Activated CD8-positive, alpha-beta memory T cell treated with anti-CD3 and anti-CD28 coated beads, Interleukin-2, amount 10 ng/mL, durations not matched to agents 7 days and 5 days (primary cell): ENCODE measurements at places on chromosomes 2 and 18.

GRCh38 chr2:206260188-206261012, 14.1 kb upstream of the ZDBF2 start:
- no peak overlapping the region for H3K27ac ChIP-seq
- no peak overlapping the region for H3K4me3 ChIP-seq
- H3K27me3 ChIP-seq, result peaks cover 77% of the 10 kb centered on the region
- H3K4me1 ChIP-seq, result peaks cover 4% of the 10 kb centered on the region
- no peak for DNase-seq

GRCh38 chr2:3485166-3485565, 34.2 kb downstream of the ADI1 start:
- no peak overlapping the region for H3K4me3 ChIP-seq
- H3K36me3 ChIP-seq, result no peaks in the 10 kb centered on the region

- no peaks in the 10 kb centered on the region for H3K4me1 ChIP-seq
- H3K27me3 ChIP-seq, result no peaks in the 10 kb centered on the region
Observed at GRCh38 chr2:15149063-15149462, 412.1 kb downstream of the NBAS start.

GRCh38 chr2:237859533-237860272, at the start of gene RAMP1:
RAMP1 (plus strand) TSS chr2:237859623; CDS start chr2:237859676, 53 bp downstream.
- H3K27ac ChIP-seq, result no peak within 1 kb of the TSS
- no peaks in the 10 kb centered on the region for H3K36me3 ChIP-seq
- DNase-seq, result no peak
- H3K4me3 ChIP-seq, result no peak within 1 kb of the TSS
- H3K27me3 ChIP-seq, result peaks cover 64% of the 10 kb centered on the region

GRCh38 chr2:207409517-207409916, 120.2 kb upstream of the CREB1 start:
- peaks cover 5% of the 10 kb centered on the region for H3K27me3 ChIP-seq
- H3K4me1 ChIP-seq, result peaks cover 6% of the 10 kb centered on the region
- no peak overlapping the region for H3K4me3 ChIP-seq
- DNase-seq, result no peak

DNA sequence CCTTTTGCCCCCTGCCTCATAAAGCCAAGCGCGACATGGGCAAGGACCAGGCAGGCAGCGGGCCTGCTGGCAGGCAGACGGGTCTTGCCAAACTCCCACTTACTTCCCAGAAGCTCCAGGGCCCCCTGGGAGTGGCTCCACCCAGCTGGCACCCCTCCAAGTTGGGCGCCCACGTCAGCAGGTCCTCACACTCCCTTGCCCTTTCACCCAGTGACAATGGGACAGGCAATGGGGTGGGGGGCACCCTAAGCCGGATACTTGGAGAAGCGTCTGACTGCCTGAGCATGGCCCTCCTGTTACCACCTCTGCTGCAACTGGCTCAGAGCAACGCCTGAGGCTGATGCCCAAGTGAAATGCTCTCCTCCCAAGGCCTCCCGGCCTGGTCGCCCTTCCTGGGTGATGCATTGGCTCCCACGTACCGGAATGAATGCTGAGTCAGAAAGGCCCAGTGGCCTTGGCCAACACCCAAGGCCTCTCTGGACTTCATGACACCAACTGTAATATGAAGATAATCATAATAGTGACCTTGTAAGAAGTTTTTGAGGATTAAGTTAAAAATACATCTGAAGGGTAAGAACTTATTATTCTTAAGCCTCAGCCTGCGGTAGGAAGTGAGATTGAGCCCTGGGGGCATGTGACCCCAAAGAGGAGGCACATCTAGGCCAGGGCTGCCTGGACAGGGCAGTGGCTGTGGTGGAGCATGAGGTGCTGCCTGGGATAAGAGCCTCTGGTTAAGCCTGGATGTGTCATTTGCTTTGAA, 31.6 kb downstream of the KCNK3 start:
- H3K4me1 ChIP-seq, result no peaks in the 10 kb centered on the region
- H3K27ac ChIP-seq, result no peak overlapping the region
- H3K36me3 ChIP-seq, result no peaks in the 10 kb centered on the region
- no peak overlapping the region for H3K4me3 ChIP-seq

- H3K4me3 ChIP-seq, result no peak overlapping the region
- no peaks in the 10 kb centered on the region for H3K4me1 ChIP-seq
- no peaks in the 10 kb centered on the region for H3K36me3 ChIP-seq
Observed at GRCh38 chr2:158034198-158034866, 67.3 kb upstream of the UPP2 start.

GRCh38 chr18:63440881-63441280, 18.6 kb upstream of the VPS4B start:
- no peaks in the 10 kb centered on the region for H3K36me3 ChIP-seq
- H3K27me3 ChIP-seq, result peaks cover 33% of the 10 kb centered on the region
- H3K27ac ChIP-seq, result no peak overlapping the region
- H3K4me1 ChIP-seq, result peaks cover 4% of the 10 kb centered on the region

GRCh38 chr2:202104286-202104870, 31.3 kb downstream of the KIAA2012 start:
- no peaks in the 10 kb centered on the region for H3K36me3 ChIP-seq
- no peak overlapping the region for H3K27ac ChIP-seq
- no peak overlapping the region for H3K4me3 ChIP-seq
- no peaks in the 10 kb centered on the region for H3K4me1 ChIP-seq

DNA sequence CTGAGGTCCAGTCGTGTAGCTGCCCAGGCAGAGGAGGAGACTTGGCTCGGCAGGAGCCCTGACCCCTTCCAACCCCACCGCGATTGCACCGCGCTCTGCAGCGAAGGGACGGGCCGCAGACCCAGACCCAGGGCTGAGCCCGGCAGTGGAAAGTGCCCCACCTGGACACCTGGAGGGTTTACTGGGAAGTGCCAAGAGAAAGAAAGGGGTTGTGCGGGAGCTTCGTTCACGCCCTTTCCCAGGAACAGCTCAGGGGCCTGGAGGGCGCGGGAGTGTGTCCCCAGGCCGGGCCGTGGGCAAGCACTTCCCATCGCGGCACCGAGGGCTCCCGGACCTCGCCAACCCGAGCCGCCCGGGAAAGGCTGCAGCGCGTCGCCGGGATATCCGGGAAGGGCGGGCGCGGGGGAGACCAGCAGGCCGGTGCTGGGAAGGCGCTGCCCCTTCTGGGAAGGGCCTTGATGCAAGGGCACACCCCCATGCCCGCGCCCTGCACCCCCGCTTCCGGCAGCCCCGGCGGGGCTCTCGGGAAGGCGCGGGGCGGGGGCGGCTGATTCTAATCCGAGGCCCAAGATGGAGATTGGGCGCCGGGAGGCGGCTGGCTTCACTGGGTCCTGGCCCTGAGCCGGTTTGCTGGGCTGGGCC, 36.1 kb upstream of the MRPL33 start:
- peak overlapping the region; percentile 37 for H3K4me3 ChIP-seq
- DNase-seq, result peak; percentile 64
- H3K27me3 ChIP-seq, result no peaks in the 10 kb centered on the region
- H3K27ac ChIP-seq, result no peak overlapping the region
- H3K36me3 ChIP-seq, result peaks cover 2% of the 10 kb centered on the region

- no peak for DNase-seq
- H3K4me3 ChIP-seq, result no peak overlapping the region
- peaks cover 14% of the 10 kb centered on the region for H3K36me3 ChIP-seq
- no peak overlapping the region for H3K27ac ChIP-seq
Observed at GRCh38 chr2:7919510-7919909, 762.3 kb upstream of the ID2 start.

DNA sequence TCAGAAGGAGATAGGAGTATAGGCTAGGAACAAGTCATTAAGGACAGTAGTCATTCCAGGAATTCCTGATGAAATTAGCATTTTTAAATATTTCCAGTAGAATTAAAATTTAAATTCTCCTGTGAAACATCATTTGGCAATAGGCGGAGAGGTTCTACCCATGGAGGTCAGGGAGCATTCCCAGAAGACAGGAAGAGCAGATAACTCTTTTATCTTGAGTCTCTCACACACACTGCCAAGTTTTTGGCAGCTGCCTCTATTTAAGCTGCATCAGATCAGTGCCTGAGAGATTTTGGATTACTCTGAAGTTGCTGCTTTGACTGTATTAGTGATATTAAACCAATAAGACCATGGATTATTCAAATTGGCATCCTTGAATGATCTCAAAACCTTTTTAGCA, 714.7 kb downstream of the EPHA4 start:
- no peaks in the 10 kb centered on the region for H3K4me1 ChIP-seq
- no peak for DNase-seq
- H3K36me3 ChIP-seq, result no peaks in the 10 kb centered on the region
- H3K4me3 ChIP-seq, result no peak overlapping the region
- H3K27ac ChIP-seq, result no peak overlapping the region

GRCh38 chr2:10083046-10083445, 2.8 kb upstream of the CYS1 start:
- peaks cover 80% of the 10 kb centered on the region for H3K27me3 ChIP-seq
- DNase-seq, result no peak
- H3K27ac ChIP-seq, result no peak overlapping the region
- H3K4me1 ChIP-seq, result peaks cover 11% of the 10 kb centered on the region
- no peak overlapping the region for H3K4me3 ChIP-seq

- H3K27ac ChIP-seq, result no peak overlapping the region
- H3K36me3 ChIP-seq, result no peaks in the 10 kb centered on the region
- no peak for DNase-seq
- no peak overlapping the region for H3K4me3 ChIP-seq
- H3K27me3 ChIP-seq, result peaks cover 21% of the 10 kb centered on the region
- no peaks in the 10 kb centered on the region for H3K4me1 ChIP-seq
Observed at GRCh38 chr2:207787017-207787416, 17.3 kb upstream of the FZD5 start.

DNA sequence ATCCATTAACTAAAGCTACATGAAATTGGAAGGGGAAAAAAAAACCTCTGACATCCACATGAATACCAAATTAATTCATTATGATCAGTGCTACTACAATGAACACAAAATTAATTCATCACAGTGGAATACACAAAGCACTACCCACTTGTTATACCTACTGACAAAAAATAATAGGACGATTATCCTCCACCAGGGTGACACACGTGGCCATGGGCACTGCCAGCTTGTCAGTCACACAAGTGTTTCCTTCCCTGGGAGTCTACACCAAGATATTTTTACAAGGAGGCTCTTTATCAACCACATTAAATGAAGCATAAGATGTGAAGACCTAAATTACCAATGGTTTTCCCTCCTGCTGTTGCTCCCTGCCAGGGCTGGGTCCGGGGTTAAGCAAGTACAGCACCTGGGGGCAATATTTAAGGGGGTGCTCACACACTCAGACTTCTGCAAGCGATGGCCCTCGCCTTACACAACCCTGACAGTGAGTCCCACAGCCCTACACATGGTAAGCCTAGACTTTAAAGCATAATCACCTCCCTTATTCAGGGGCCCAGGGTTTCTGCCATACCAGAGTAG, 90.1 kb downstream of the TCF4 start:
- H3K4me3 ChIP-seq, result no peak overlapping the region
- H3K27me3 ChIP-seq, result peaks cover 6% of the 10 kb centered on the region
- no peak for DNase-seq
- H3K27ac ChIP-seq, result no peak overlapping the region
- no peaks in the 10 kb centered on the region for H3K4me1 ChIP-seq
- H3K36me3 ChIP-seq, result no peaks in the 10 kb centered on the region

- H3K27me3 ChIP-seq, result no peaks in the 10 kb centered on the region
- peaks cover 4% of the 10 kb centered on the region for H3K4me1 ChIP-seq
- H3K27ac ChIP-seq, result no peak overlapping the region
- H3K36me3 ChIP-seq, result peaks cover 36% of the 10 kb centered on the region
- H3K4me3 ChIP-seq, result no peak overlapping the region
Observed at GRCh38 chr2:218648088-218648786, 11.2 kb downstream of the ZNF142 start.

- H3K36me3 ChIP-seq, result no peaks in the 10 kb centered on the region
- no peak for DNase-seq
- no peak overlapping the region for H3K27ac ChIP-seq
- no peaks in the 10 kb centered on the region for H3K27me3 ChIP-seq
- H3K4me3 ChIP-seq, result no peak overlapping the region
Observed at GRCh38 chr18:22040533-22040932, 128.9 kb upstream of the GATA6 start.

DNA sequence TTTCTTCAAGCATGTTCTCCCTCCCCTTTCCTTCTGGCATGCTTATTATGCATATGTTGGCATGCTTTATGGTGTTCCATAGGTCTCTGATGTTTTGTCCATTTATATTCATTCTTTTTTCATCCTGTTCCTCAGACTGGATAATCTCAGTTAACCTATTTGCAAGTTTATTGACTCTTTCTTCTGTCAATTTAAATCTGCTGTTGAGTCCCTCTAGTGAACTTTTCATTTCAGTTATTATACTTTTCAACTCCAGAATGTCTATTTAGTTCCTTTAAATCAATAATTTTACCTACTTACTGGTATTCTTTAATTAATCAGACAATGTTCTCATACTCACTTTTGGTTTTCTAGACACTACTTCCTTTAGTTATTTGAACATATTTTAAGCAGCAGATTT, 101.2 kb downstream of the GALNT14 start:
- H3K27ac ChIP-seq, result no peak overlapping the region
- H3K36me3 ChIP-seq, result no peaks in the 10 kb centered on the region
- DNase-seq, result no peak
- H3K27me3 ChIP-seq, result peaks cover 9% of the 10 kb centered on the region
- no peak overlapping the region for H3K4me3 ChIP-seq

- H3K27me3 ChIP-seq, result no peaks in the 10 kb centered on the region
- H3K4me3 ChIP-seq, result no peak overlapping the region
- no peaks in the 10 kb centered on the region for H3K4me1 ChIP-seq
- no peak overlapping the region for H3K27ac ChIP-seq
- no peak for DNase-seq
Observed at GRCh38 chr2:185502351-185502750, 236.3 kb upstream of the FSIP2 start.

- no peak for DNase-seq
- H3K27ac ChIP-seq, result no peak overlapping the region
- H3K4me3 ChIP-seq, result no peak overlapping the region
- H3K27me3 ChIP-seq, result peaks cover 3% of the 10 kb centered on the region
Observed at GRCh38 chr18:44924785-44925499, 244.3 kb downstream of the SETBP1 start.

GRCh38 chr2:235045336-235045972, 93.6 kb downstream of the SH3BP4 start:
- H3K36me3 ChIP-seq, result no peaks in the 10 kb centered on the region
- peak; percentile 45 for DNase-seq
- peaks cover 18% of the 10 kb centered on the region for H3K27me3 ChIP-seq
- H3K4me1 ChIP-seq, result peaks cover 12% of the 10 kb centered on the region
- H3K4me3 ChIP-seq, result no peak overlapping the region
- H3K27ac ChIP-seq, result no peak overlapping the region

- peaks cover 1% of the 10 kb centered on the region for H3K36me3 ChIP-seq
- no peaks in the 10 kb centered on the region for H3K27me3 ChIP-seq
- peaks cover 3% of the 10 kb centered on the region for H3K4me1 ChIP-seq
- H3K4me3 ChIP-seq, result no peak overlapping the region
- no peak overlapping the region for H3K27ac ChIP-seq
Observed at GRCh38 chr2:233519787-233520611, 46.6 kb downstream of the USP40 start.

DNA sequence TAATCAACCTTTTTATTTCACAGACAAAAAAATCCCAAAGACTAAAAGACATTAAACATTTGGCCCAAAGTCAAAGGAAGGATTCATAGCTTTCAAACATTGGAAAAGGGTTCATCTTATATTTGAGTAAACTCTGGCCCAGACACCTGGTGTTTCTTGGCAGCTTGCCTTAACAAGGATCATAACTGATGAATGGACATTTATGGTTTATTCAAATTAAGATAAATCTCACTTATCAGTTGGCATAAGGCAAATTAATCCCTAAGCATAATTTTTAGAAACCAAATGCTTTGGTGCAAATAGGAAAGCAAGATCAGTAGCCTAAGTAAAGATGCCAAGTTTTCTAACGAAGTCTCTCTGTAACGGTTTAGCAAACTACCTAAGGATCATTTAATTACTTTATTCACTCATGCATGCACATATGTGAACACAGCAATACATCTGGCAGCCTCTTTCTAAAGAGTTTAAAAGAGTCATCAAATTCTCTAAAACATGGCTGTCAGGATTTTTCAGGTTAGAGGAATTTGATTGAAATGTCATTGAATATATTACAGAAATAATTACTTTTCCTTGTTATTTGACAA, 323.4 kb upstream of the RBMS1 start:
- no peak for DNase-seq
- H3K4me3 ChIP-seq, result no peak overlapping the region
- no peaks in the 10 kb centered on the region for H3K36me3 ChIP-seq
- H3K27ac ChIP-seq, result no peak overlapping the region
- H3K4me1 ChIP-seq, result no peaks in the 10 kb centered on the region
